ENCODE measurements at places on chromosomes 1 and 21.

GRCh38 chr1:178501705-178502329 is 5.1 kb upstream of the CLEC20A start:
- DNase-seq, result peak; percentile 36

DNA sequence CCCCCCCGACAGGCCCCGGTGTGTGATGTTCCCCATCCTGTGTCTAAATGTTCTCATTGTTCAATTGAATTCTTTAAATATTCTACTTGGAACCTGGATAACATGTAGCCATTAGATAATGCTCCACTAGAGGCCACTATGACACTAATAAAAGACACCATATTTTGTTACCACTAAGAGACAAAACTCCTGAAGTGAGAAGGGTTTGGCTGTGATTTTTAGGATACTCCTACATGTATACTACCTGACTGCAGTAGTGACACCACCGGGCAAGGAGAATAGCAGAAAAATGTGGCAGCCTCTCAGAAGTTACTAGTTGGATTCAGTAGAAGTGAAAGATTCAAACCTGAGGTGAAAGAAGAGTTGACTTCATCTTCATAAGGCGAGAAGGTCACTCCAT is 36.0 kb downstream of the F5 start:
- DNase-seq, result peak; percentile 59

GRCh38 chr1:172781513-172782140 is 122.7 kb downstream of the FASLG start:
- DNase-seq, result no peak

- peak; percentile 36 for DNase-seq
These were observed 104.9 kb upstream of the SNX7 start for GRCh38 chr1:98556521-98557158.

DNA sequence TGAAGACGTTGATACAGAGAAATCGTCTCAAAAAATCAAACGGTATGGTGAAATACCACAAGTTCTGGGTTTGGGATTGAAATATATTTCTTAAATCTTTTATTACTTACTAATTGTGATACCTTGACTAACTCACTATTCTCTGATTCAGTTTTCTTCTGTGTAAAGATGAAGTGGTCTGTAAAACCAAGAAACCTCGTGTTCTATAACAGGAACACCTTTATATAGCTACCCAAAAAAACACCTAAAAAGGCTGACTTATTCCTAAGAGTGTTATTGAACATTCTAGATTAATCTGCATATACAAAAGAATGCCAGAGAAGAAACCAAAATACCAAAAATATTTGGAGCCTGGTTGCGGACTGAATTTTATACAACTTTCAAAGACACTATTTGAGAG is 721 bp downstream of the LRRIQ3 start:
- DNase-seq, result no peak

DNA sequence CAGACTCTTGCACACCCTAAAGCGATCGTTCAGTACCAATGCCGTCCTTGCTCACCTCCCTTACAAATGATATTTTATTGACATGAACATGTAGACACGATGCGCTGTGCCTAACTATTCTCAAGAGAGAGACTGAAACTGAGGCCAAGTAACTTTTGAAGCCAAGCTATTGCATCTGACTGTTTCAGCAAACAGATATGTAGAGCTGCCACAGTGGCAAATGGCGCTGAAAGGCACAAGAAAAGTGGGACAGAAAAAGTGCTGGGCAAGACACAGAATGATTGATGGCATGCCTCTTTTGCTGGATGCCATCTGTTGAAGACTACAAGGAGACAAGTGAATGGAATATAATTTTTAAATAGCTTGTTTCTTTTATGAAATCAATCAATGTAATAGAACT is 1157.2 kb upstream of the ADGRL4 start:
- no peak for DNase-seq

DNA sequence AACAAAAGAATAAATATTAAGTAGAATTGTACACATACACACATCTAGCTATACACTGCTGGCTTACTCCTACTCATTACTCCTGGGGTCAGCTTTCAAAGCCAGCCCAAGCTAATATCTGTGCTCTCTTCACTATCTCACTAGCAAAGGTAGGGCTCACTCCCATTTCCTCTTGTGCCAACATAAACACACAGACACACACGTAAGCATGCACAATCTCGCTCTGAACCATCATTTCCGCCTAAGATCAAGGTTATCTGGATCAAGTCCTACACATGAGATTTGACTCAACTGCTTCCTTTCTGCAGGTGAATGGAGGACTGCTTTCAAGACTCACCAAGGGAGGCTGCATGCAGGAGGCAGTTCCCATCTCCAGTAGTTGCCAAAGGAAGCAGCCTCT is 28.8 kb upstream of the MTMR11 start:
- DNase-seq, result no peak

DNA sequence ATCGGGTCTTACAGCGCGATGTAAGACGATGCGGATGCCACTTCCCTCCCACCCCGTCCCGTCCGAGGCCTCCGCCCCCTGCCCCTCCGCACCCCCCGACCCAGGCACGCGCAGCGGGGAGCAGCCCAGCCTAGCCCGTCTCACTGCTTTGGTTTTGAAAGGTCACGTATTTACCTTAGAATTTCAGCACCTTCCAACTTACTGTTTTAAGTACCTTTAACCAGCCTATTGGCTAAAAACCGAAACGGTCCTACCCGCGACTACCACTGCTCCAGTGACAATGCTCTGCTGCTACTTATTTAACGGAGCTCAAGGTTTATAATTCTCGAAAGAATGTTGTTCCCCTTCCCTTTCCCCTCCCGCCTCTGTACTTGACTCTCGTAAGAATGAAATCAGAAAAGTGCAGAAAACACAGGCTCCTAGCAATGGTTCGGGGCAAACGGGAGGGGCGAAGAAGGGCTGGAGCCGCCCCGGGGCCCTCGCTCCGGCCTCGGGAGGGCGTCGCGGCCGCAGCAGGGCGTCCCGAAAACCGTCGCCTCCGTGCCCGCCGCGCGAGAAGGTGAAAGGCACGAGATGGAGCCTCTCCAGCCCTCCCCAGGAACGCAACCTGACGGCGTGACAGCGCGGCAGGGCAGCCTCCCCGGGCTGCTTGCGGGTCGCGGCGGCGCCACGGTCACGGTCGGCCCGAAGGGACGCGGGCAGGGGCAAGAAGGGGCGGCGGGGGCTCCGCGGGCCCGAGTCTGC is 667 bp downstream of the TMEM50B start:
- peak; percentile 20 for DNase-seq

DNA sequence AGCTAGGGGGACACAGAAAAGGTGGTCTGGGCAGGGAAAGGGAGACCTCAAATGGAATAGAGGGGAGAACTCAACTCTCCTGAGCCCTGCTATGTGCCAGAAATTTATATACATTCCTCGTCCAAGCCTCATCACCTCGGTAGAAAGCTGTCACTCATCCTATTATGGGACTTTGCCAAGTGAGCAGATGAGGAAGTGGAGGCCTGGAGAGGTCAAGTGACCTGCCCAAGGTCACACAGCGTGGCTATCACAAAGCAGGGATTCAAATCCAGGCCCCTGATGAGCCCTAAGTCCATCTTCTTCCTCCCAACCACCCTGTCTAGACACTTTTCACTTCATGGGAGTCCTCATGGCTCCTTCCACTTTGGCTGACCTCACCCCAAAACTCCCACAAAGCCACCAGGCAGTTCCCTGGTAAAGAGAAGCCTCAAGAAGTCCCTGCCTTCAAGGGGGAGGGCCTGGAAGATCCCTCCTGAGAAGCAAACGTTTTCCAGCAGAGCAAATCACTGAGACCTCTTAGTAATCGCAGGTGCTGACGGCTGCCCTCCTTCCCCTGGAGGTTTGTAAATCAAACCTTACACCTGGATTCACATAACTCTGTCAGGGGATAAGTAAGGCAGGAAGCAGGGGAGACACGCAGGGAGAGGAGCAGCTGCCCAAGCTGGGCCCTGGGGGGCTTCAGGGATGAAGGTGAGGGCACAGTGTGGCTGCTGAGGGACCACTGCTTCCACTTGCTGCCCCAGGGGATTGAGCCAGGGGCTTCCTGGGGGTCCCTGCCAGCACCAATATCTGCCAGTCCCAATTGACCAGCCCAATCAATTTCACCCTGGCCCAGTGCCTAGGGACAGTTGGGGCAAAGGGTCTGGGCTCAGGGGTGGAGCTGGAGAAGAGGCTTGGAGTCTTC is 351.2 kb downstream of the MATN1 start:
- DNase-seq, result no peak

DNA sequence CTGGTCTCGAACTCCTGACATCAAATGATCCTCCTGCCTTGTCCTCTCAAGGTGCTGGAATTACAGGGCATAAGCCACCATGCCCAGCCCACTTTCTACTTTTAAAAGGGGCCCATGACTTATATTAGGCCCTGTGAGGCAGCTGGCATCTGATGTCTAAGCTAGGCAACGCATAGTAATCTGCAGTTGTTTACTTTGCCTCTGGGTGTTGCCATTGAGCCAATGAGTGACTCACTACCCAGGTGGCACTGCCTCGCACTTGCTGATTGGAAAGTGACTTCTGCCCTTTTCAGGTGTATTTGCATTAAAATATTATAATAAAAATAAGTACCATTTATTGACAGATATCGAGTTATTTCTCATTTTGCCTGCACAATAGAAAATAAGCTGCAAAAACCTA is 84.9 kb downstream of the KIF14 start:
- peak; percentile 58 for DNase-seq

- DNase-seq, result peak; percentile 71
These were observed at the start of gene CD1E for GRCh38 chr1:158353303-158354075. Gene CD1E, plus strand, starts transcription at chr1:158353894. Its CDS starts 95 bp downstream, at chr1:158353989.

GRCh38 chr1:35603941-35604340 is 30.8 kb downstream of the TFAP2E start:
- no peak for DNase-seq

GRCh38 chr1:184210031-184210430 is 158.5 kb downstream of the TSEN15 start:
- DNase-seq, result no peak

DNA sequence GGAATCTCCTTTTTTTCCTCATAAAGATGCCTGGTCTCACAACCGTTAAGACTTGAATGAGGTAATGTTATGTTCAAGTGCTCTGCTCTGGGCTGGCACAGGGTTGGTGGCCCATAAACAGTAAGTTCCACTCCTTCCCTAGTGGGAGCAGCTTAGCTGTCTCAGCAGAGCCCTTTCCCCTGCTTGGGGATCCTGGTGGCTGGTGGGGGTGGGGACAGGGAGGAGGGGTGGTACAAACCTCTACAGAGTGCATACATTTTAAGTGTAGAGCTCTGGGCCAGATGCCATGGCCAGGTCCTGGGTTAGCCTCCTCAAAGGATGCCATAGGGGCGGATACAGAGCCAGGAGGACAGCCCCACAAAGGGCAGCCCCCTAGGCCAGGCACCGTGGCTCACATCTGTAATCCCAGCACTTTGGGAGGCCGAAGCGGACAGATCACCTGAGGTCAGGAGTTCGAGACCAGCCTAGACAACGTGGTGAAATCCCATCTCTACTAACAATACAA is 20.7 kb upstream of the PADI1 start:
- DNase-seq, result no peak

- no peak for DNase-seq
These were observed 23.6 kb downstream of the GNPAT start for GRCh38 chr1:231264642-231265041.

DNA sequence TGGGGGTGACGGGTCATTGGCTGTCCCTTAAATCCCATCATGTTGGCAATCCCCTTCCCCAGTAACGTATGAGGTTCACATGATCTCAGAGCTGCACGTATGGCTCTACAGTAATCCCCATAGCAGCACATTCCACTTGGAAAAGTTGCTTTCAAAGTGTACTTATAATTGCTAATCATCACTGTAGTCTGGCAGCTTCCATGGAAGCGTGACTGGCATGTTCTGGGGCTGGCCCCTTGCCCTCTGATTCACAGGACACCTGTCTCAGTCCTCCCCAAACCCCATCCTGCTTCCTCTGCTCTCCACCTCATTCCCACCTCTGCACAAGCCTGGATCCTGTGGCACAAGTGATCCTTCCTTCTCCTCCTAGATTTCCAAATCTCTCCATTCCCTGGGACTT is 102.2 kb downstream of the TSEN15 start:
- no peak for DNase-seq

DNA sequence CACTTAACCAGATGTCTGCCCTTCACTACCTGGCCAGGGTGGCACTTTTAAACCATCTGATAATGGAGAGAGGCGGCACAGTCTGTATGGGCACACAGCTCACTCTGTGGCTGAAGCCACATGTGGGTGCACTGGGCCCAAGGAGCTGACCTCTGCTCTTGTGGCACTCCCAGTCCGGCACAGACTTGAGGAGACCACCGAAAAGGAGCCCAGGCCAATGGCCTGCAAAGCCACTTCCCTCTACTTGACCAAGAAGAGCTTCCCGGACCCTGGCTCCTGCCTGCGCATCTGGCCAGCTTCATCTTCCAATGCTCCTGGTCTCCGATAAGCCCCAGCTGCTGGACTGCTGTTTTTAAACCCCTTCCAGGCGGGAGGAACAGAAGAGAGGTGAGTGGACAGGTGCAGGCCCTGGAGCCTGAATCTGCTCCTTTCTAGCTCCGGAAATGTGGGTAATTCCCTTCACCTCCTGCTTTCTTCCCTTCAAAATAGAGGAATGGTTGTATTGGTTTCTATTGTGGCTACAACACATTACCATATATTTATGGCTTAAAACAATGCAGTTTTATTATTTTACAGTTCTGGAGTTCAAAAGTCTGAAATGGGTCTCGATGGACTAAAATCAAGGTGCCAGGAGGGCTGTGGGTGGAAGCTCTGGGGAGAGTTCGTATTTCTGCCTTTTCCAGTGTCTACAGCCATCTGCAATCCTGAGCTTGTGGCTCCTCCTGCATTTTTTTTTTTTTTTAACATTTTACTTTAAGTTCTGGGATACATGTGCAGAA is 11.6 kb downstream of the GNG4 start:
- no peak for DNase-seq

- DNase-seq, result no peak
These were observed 9.9 kb downstream of the PSMB2 start for GRCh38 chr1:35631396-35631795.

DNA sequence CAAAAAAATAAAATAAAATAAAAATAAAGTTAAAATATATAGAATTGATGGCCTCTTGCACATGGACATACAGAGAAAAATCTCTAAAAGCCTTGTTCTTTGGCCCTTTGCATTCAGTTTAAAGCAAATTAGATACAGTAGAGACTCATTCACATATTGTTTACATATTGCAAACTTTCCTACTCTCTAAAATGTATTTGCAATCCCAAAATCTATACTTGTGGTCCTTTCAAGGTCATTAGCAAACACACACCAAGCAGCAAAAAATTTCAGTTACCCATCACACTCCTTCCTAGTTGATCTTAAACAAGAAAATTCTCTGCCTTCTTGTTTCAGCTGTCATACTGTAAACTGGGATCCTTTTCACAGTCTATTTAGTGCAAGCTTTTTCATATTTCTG is 61.0 kb upstream of the SLC44A3 start:
- no peak for DNase-seq

GRCh38 chr1:167746013-167746672 is 24.4 kb downstream of the MPZL1 start:
- DNase-seq, result no peak

GRCh38 chr1:213366141-213366831 is 315.2 kb downstream of the RPS6KC1 start:
- DNase-seq, result peak; percentile 67

- no peak for DNase-seq
These were observed 53.5 kb upstream of the CD34 start for GRCh38 chr1:207964195-207964966.

GRCh38 chr1:41678111-41678878 is 193.8 kb upstream of the EDN2 start:
- peak; percentile 49 for DNase-seq

GRCh38 chr1:7988576-7988975 is 27.1 kb downstream of the PARK7 start:
- no peak for DNase-seq

GRCh38 chr1:25105836-25106235 is 126.5 kb downstream of the SYF2 start:
- no peak for DNase-seq

GRCh38 chr1:209353053-209353452 is 230.5 kb upstream of the CAMK1G start:
- no peak for DNase-seq
